ENCODE measurements at places on chromosomes 5 and 9.

DNA sequence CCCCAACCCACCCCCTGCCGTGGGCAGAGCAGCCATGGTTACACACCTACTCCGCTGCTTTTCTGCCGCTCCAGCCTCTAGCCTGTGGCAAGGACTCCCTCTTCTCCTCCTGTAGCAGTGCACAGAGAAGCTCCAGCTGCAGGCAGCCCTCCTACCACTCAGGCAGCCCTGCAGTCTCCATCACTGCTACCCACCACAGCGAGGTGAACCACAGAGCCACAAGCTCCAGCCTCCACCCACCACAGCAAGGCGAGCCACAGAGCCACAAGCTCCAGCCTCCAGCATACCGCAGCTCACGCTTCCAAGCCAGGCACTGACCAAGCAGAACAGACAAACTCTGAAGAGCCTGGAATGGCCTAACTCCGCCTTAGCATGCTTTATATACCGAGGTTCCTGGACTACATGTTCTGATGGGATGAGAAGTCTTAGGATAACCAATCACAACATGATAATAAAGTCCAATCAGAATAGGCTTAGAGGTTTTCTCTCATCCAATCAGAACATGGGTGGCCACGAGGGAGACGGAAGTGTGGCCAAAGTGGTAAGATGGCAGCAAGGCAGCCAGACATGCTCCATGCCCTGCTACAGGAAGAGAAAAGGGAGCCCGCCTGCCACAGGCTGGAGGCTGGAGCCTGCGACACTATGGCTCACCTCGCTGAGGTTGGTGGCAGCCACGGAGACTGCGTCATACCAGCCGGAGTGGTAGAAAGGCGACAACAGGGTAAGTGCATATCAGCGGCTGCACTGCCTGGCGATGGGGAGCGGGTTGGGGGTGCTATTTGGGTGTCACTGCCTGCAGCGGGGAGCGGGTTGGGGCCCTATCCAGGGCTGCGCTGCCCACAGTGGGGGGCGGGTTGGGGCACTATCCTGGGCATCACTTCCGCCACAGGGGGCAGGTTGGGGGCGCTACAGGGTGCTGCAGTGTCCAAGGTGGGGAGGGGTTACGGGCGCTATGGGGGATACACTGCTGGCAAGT lies 75.8 kb upstream of the PCAT7 start:
- DNase-seq = no peak

DNA sequence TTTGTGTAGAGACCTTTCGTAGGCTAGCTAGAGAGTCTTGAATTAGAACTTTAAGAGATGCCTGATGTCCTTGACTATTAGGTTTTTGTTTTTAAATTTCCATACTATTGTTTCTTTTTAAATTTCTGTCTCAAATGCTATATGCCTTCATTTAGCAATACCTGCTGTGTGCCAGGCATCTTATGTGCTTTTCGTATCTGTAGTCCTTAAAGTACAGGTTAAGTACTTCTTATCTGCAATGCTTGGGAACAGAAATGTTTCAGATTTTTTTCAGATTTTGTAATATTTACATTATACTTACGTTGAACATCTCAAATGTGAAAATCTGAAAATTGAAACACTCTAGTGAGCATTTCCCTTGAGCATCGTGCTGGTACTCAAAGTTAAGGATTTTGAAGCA lies 49.0 kb downstream of the IPO11 start:
- DNase-seq = no peak

- DNase-seq = no peak
Measured at GRCh38 chr5:92822183-92822582, 758.8 kb downstream of the NR2F1-AS1 start.

GRCh38 chr5:177433658-177434217 lies 7.3 kb downstream of the GRK6 start:
- DNase-seq = no peak

DNA sequence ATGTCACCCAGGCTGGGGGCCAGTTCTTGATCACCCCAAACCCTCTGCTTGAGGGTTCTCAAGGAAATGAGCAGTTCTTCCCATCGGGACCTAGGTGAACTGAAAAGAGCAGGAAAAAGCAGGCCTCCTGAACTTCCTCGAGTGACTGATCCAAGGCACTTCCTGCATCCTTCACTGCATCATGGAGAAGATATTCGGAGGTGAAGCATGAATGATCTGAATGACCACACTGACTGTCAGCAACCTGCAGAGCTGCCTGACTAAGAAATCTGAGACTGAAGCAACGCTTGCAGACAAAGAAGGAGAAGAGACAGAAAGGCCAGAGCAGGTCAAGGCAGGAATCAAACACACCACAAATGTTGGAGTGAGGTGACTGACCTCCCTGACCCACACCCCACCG lies 420.2 kb downstream of the AGTPBP1 start:
- DNase-seq = no peak

GRCh38 chr5:98787131-98787719 lies 13.8 kb downstream of the RGMB start:
- DNase-seq = no peak

All from erythroblast (primary cell).